ENCODE measurements at places on chromosomes 1 and 21.

- no peak for DNase-seq
Observed at GRCh38 chr1:222382171-222382570, 165.7 kb downstream of the HHIPL2 start.

GRCh38 chr1:3999941-4000735 lies 100.1 kb upstream of the C1orf174 start:
- DNase-seq = no peak

GRCh38 chr21:31665397-31665796 lies 5.9 kb downstream of the SOD1 start:
- no peak for DNase-seq

GRCh38 chr1:43225168-43225567 lies 44.6 kb upstream of the TMEM125 start:
- no peak for DNase-seq

DNA sequence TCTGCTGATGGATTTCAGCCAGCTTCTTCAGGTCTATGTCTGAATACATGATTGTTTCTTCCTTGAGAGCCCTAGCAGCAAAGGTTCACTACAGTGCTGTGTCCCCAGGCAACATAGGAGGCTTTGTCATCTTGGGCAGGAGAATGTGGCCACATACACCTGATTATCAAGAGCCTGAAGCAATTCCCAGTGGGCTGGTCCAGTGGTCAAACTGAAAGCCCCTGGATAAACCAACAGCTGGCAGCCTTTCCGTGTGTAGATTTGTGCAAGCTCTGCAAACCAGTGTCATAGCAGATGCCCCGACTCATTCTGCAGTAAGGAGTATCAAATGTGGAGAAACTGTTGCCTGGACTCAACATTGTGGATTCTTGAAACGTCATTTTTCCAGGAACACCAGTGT lies 2.3 kb upstream of the GIPC2 start:
- no peak for DNase-seq

DNA sequence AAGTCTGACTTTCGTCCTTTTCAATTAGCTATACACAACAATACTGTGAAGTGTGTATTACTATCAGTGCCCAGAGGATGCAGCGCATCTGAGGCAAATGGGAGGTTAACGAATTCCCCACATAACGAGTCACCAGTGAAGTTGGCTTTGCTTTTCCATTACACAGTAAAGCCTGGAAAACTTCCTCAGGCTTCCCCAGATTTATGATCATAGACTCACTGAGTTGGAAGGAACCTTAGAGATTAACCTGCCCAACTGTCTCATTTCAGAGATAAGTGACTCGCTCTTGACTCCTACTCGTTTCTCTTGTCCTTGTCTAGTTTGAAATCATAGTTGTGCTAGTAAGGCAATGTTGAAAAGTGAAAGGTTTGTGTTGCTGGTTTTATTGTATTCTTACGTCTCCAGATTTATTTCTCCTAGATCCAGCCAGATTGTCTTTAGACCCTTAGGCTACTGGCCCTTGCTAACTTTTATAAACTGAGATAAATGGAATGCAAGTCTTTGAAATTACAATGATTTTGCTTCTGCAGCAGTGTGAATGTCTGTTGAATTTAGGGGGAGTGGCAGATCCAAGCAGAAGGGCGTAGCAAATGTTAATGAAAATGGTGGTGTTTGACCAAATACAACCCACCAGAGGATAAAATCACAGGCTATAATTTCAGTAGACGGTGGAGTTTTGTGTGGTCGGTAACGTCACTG lies 17.3 kb downstream of the S1PR1 start:
- DNase-seq = no peak

DNA sequence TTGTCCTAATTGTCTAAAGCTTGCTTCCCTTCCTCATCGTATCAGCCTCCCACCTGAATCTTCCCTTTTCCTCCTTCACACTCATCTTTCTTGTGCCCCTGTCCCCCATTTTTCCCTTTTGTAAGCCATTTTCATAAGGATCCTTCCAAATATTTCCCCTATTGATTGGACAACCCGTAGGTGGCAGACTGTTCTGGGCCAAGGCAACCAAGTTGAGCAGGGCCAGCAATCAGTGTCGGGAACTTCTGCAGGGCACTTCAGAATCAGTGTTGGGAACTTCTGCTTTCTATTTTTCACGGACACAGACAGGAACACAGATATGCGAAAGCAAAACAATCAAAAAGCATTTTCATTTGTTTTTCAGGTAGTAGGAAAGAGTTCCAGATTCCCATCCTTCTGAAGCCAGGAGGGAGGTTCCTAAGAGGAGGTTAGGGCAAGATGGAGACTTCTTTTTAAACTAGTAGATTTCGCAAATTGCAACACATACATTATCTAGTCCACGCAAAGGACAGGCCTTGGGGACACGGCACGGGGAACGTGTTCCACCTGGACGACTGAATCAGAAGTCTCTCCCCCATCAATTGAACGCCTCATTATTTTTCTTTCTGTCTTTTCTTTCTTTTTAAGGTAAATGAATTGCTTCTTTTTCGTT lies 691 bp upstream of the MPZL1 start:
- DNase-seq = peak; percentile 48

GRCh38 chr1:59967780-59968179 lies 41.2 kb upstream of the CYP2J2 start:
- DNase-seq = no peak

- DNase-seq = no peak
Observed at GRCh38 chr1:38614861-38615260, 244.7 kb downstream of the RRAGC start.

DNA sequence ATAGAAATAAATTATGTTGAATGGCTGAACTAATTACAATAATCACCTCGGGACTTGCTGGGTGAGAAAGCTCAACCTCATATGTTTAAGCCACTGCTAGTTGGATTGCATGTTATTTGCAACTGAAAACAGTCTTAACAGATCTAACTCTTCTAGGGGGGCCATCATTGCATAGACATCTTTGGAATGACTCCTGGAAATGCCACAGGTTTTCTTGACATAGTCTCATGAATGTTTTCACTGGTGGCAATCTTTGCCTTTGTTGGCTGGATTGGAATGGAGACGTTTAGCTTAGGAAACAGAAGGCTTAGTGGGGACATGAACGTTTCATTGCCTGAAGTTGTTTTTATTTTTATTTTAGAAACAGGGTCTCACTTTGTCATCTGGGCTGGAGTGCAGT lies 8.8 kb upstream of the WDTC1 start:
- no peak for DNase-seq

- no peak for DNase-seq
Observed at GRCh38 chr1:223848536-223848935, 2.8 kb upstream of the TP53BP2 start.

DNA sequence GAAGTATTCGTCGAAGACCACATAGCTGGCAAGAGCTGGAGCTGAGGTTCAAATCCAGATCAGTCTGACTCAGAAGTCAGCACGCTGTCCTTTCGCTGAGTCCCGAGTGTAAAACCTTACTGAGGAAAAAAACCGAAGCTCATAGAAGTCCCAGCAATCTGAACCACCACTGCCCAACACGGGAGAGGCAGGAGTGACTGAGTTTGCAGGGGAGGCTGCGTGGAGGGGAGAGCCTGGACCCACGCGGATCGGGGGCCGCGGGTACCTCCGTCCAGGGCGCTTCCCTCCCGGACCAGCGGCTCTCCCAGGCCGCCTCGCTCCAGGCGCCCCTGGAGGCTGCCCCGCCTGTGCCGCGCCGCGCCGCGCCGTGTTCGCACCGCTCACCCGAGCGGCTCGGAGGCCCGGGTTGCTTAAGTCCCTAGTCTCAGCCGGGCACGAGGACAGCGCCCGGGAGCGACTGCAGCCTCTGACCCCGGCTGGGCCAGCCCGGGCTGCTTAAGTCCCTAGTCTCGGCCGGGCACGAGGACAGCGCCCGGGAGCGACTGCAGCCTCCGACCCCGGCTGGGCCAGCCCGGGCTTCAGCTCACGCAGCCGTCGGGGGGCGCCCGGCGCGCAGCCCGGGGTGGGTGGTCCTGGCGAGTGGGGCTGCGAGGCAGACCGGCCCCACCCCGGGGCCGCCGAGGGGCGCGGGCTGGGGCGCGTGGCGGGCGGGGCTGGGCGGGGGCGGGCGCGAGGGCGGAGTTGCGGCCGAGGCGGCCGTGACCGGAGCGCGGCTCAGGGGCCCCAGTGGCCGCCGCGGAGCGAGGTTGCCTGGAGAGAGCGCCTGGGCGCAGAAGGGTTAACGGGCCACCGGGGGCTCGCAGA lies at the start of gene ADAMTSL4:
Gene ADAMTSL4, plus strand, starts transcription at position 777 of the 864 bp plus-strand sequence. CDS start 2,881 bp downstream, outside the sequence.
- DNase-seq = peak; percentile 37

GRCh38 chr1:41682845-41683625 lies 198.6 kb upstream of the EDN2 start:
- DNase-seq = no peak

- no peak for DNase-seq
Observed at GRCh38 chr1:159229260-159229885, 24.7 kb downstream of the ACKR1 start.

DNA sequence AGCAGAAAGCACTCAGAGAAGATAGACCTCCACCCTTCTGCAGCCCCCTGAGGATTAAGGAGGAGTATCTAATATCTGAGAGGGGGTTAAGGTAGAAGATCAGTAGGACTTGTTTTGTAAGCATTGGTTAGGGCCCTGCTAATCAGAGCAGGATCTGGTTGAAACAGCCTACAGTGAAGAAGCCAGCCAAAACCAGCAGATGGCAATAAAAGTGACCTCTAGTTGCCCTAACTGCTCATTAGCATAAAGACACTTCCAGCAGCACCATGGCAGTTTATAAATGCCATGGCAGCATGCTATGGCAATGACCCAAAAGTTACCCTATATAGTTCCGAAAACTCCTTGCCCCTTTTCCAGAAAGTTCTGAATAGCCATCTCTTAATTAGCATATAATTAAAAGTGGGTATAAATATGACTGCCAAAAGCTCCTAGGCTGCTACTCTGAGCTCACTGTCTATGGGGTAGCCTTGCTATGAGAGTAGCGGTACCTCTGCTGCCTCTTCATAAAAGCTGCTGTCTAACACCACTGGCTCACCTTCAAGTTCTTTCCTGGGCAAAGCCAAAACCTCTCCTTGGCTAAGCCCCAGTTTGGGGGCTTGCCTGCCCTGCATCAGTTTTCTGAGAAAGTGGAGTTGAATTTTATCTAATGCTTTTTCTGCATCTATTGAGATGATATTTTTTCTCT lies 254.2 kb downstream of the PAPPA2 start:
- DNase-seq = peak; percentile 81

- no peak for DNase-seq
Observed at GRCh38 chr21:28074676-28075075, 918.0 kb downstream of the LTN1 start.

- DNase-seq = no peak
Observed at GRCh38 chr1:32549616-32550015, 10.4 kb downstream of the ZBTB8A start.

- no peak for DNase-seq
Observed at GRCh38 chr1:20587661-20588053, 1.2 kb upstream of the CDA start.

- no peak for DNase-seq
Observed at GRCh38 chr1:228760979-228761378, 25.7 kb downstream of the RHOU start.

GRCh38 chr1:181064011-181064623 lies 24.4 kb upstream of the IER5 start:
- no peak for DNase-seq

- DNase-seq = no peak
Observed at GRCh38 chr1:205971082-205971481, 27.8 kb upstream of the SLC26A9 start.

GRCh38 chr1:31222176-31222575 lies 17.5 kb downstream of the NKAIN1 start:
- DNase-seq = no peak

- DNase-seq = no peak
Observed at GRCh38 chr21:31915566-31915965, 42.7 kb downstream of the HUNK start.

GRCh38 chr1:35505911-35506798 lies 51.0 kb downstream of the KIAA0319L start:
- DNase-seq = no peak

DNA sequence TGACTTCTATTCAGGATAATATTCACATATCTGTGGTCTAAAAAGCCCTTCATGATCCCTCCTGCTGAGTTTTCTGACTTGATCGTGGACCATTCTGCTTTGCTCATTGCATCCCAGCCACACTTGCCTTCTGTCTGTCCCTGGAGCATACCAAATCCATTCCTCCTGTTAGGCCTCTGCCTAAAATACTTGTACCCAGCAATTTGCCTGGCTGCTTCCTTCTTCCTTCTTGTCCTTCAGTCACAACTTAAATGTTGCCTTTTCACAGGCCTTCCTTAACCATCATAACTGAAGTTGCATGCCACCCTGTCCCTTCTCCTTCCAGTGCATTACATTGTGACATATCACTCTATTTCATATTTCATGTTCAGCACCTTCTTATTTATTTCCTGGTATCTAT lies 4.3 kb downstream of the CR2 start:
- no peak for DNase-seq

GRCh38 chr1:189216886-189217285 lies 1260.8 kb downstream of the BRINP3 start:
- DNase-seq = peak; percentile 70

GRCh38 chr1:65197636-65198035 lies 49.6 kb downstream of the AK4 start:
- no peak for DNase-seq
